ENCODE measurements at places on chromosomes 3 and 15.

DNA sequence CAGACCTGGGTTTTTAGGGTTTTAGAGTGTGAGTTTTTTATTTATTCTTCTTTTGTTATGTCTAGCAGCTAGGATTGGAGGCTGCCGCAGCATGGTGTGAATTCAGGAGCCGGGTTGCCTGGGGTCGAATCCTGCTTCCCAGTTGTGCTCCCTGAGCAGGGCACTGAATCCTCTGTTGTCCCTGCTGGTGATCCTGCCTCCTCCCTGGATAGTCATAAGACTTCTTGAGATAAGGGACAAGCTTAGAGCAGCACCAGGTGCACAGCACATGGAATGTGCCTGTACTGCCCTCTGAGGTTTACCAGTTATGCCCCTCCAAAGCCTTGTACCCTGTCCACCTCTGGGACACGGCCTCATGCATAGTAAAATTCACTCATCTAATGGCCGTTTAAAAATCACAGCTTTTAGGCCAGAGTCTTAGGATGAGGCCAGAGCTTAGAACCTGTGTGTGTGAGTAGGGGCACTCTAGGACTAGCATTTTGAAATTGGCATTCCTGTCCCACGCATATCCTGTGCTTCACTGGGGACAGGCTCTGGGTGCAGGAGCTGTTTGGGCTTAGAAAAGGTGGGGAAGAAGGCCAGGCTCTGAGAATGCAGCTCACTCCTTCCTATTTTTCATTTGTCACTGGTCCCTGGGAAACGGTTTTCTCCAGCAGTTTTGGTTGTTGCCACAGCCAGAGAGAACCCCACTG, 47.7 kb downstream of the CHCHD6 start:
- no peak for DNase-seq

DNA sequence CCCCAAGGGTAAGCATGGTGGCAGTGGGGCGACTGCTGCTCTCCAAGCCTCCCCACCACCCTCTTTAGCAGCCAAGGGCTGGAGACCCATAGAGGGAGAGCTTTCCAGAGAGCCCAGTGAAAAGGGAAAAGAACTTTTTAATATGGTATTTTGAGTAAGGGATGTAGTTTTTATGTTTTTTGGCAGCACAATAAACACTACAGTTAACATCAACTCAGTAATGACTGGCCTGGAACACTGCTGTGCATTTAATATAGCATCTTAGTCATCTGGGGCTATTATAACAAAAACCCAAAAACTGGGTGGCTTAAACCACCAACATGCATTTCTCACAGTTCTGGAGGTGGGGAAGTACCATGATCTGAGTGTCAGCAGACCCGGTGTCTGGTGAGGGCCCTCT, 495.8 kb downstream of the GABRG3 start:
- no peak for DNase-seq

GRCh38 chr3:176789281-176789705, 408.0 kb downstream of the TBL1XR1 start:
- no peak for DNase-seq

- DNase-seq: no peak
Measured at GRCh38 chr3:121768452-121768851, 18.9 kb upstream of the GOLGB1 start.

DNA sequence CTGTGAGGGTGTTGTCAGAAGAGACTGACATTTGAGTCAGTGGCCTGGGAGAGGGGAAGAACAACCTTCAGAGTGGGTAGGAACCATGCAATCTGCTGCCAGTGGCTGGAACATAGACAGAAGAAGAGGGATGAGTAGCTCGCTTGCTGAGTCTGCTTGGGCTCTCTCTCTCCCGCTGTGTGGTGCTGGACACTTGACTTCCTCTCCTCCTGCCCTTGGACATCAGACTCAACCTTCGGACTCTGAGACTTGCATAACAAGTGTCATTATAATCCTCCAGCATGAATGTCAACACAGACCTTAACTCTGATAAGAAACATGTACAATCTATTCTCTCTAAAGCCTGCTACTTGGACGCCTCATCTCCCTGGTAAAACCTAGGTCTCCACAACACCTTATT, 5.9 kb upstream of the NMD3 start:
- DNase-seq: no peak

DNA sequence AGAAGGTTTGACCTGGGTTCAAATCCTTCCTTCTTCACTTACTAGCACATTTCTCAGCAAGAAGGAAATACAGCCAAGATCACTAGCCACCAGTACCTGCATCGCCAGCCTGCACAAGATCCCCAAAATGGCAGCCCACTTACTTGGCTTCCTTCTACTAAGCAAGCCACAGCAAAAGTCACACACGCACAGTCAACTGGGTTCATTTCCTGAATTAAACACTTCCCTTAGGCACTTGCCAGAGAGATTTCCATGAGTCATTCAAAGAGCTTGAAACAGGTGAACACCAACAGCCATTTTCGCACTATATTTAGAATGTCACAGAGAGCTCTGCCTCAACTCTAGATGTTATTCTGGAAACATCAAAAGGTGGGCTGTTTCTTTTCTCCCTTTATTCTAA, 42.6 kb downstream of the MGLL start:
- DNase-seq: peak; percentile 32

DNA sequence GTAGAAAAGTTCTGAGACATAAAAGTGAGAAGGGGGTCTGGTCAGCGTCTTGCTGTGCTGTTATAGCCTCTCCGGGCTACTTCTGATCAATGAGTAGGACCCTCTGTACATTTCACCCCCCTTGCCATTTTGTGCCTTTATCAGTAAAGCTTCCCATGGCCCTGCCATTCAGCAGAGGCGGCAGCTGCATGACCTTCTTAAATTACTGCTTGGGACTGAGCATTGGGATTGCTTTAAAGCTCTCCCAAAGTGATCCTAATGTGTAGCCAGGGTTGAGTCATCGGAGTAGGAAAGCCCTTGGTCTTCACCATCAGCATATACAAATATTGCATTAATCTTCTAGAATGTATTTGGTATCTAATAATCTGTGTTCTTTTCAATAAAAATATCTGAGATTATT, 70.2 kb downstream of the FMN1 start:
- DNase-seq: no peak

GRCh38 chr3:183094711-183095110, 4.6 kb downstream of the MCCC1 start:
- no peak for DNase-seq

DNA sequence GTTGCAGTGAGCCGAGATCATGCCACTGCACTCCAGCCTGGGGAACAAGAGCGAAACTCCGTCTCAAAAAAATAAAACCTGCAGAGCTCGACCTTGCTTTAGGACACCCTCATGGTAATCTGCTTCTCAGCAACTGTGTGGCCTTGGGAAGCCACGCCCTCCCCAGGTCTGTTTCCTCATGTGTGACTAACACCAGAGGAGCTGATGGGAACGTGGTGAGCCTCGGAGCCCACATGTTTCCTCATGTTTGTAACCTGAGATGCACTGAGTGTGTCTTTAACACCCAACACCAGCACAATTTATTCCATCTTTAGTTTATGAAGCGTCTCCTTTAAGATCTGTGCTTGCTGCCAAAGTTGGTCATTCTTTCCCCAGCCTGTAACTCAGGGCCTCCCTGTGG, 142.8 kb downstream of the OCA2 start:
- DNase-seq: no peak

- no peak for DNase-seq
Measured at GRCh38 chr15:67178569-67179210, 75.8 kb downstream of the AAGAB start.

GRCh38 chr3:14520967-14521366, 19.2 kb downstream of the GRIP2 start:
- no peak for DNase-seq
